ENCODE measurements at places on chromosomes 5 and 9.

- DNase-seq: no peak
Measured at GRCh38 chr9:116566677-116567488, 120.2 kb upstream of the TRIM32 start.

DNA sequence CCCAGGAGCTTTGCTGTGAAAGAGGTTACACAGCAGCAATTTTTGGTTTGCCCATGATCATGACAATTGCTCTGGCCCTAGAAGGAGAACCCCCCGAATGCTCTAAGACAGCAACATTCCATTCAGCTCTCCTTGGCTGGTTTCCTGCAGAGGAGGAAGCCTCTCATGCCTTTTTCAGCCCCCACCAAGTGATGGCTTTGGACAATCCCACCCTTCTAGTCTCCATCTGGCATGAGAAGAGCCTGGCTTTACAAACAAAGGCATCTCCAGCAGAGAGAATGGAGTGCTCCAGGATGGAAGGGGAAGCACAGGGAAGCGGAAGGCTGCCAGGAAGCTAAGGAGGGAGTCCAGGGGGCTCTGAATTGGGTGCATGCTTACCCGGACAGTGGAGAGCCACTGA, 98.4 kb downstream of the CRB2 start:
- DNase-seq: no peak

- peak; percentile 15 for DNase-seq
Measured at GRCh38 chr5:50711280-50711679, 44.8 kb downstream of the PARP8 start.

GRCh38 chr5:94702729-94703128, 84.3 kb downstream of the SLF1 start:
- DNase-seq: no peak

DNA sequence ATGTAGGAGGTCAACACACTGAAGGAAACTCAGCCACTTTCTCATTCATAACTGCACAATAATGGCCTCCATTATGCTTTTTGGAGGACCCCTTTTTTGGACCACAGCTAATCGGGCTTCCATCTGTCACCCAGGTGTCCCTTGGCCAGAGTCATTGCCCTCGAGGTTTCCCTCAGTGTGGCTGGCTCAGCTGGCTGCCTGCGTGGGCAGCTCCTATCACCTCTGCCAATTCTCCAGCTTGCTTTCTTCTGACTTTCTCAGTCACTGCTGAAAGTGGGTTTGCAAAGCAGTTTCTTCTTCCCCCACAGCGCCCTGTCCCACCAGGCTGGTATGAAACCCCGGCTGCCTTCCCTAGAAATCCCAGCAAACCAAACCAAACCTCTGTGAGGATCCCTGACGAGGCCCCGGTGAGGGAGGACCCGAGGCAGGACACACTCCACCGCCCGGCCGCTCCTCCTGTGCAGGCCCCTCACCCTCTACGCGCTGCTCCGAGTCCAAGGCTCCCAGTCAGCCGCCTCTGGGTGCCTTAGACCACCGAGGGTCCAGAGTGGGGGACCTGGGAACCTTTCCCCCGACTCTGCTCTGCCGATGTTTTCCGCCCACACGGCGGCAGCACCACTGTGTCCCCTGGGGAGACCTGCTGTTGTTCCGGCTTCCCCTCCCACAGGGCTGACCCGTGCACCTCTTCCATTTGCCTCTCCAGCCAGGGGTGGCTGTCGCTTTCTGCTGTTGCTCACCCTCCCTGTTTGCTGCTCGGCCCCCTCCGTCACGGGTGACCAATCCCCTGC, 109.5 kb downstream of the TENT4A start:
- no peak for DNase-seq

DNA sequence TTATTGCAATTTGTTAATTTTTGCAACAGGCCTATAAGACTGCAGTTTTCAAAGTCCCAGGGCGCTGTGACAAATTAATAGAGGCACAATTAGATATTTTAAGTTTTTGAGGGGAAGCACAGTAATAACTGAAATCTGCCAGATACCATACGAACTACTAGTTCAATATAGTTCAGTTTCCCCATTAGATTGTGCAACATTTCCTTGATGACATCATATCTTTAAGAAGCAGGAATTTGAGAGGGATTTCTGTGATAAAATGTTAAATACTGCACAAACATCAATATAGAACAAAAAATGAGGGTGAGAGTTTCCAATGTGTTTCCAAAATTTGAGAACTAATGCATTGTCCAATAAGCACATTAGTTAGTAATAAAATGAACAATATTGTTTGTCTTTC, 56.7 kb upstream of the GRIN3A start:
- DNase-seq: no peak

DNA sequence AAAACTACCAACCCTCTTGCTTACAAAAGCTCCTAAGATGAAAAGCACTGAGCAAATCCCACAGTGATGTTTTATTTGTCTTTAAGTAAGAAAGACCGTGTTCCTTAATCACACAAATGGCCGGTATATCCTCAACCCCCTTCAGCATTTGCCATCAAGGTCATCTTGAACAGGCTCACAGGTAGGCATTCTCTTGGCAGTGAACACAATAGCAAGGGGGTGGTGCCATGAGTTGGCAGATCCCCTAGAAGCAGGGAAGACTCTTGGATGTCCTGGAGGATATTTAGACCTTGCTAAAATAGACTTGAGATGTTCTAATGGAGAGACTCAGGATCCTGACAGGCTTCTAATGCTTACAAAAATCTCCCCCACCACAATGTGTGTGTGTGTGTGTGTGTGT, 323.0 kb downstream of the SPOCK1 start:
- DNase-seq: no peak

DNA sequence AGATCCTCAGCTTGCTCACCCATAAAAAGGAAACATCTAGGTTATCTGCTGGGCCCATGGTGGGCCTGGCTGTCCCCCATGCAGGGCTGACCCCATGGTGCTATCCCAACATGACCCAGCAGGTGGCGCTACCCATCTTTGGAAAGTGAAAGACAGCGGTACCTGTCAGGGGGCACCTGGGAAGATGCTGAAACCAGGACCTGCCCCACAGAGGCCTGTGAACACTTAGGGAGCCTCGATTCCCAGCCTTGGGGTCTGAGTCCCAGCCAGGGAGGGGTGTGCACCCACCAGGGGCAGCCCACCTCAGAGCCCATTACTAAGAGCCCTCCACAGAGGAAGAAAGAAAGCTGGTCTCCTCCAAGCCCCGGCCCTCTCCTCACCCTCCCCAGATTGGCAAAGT, 46.6 kb upstream of the IPPK start:
- peak; percentile 50 for DNase-seq

DNA sequence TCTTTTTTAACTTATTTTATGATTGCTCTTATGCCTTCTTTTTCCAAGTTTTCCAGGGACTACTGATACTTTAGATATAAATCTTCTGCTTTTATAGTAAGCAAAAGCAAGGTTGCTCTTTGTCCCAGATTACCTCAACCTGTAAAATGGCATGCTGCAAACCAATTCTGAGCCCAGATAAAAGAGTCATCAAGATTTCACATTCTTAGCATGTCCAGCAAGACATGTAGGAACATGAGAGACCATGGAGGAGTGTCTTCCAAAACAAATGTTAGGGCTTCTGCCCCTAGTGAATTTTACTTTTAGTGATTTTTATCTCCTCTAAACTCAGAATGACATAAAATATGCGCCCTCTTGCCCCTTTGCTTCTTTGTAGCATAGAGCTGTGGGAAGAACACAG, 7.0 kb upstream of the CDC20B start:
- DNase-seq: no peak

- no peak for DNase-seq
Measured at GRCh38 chr9:80410106-80410505, 838.3 kb downstream of the TLE4 start.

DNA sequence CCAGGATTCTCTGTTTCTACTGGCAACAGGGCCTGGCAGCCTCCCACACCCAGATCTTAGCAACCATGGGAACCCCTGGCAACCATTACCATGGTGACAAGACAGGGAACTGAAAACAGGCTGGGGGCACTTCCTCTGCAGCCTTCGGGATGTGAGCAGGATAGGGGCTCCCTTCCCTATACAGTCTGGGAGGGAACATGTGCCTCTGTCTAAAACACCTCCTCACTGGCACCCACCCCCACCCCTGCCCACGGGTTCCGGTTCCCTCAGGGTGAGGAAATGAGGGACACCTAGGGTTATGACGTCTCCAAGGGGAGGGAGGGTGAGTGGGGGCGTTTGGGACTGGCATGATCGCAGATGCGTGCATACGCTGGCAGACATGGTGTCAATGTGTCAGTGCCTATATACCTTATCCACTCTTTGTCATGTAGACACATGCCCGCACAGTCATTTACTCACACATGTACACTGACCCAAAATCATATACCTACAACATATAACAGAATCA, 3.0 kb upstream of the DNAJB5 start:
- DNase-seq: no peak

- no peak for DNase-seq
Measured at GRCh38 chr9:127053057-127053821, 69.2 kb downstream of the ANGPTL2 start.

- peak; percentile 13 for DNase-seq
Measured at GRCh38 chr5:73764586-73764985, 138.6 kb downstream of the ARHGEF28 start.

DNA sequence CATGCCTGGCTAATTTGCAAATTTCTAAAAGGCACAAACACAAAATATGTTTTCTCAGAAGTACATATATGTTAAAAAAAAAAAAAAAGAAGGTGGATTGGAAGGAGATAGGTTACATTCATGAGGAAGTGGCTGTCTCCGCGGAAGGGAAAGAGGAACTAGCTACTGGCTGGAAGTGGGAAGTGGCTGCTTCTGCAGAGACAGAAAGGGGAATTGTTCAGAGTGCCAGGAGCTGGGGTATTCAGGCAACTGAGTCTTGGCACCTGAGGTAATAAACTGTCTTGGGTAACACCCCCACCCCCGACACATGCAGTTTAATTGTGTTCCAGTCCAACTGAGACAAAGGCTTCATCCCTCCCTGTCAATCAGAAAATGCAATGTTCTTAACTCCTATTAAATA, 45.6 kb downstream of the S1PR3 start:
- no peak for DNase-seq

GRCh38 chr9:37141015-37141414, 20.6 kb downstream of the ZCCHC7 start:
- no peak for DNase-seq

GRCh38 chr5:78004559-78004958, 228.4 kb upstream of the TBCA start:
- DNase-seq: no peak

DNA sequence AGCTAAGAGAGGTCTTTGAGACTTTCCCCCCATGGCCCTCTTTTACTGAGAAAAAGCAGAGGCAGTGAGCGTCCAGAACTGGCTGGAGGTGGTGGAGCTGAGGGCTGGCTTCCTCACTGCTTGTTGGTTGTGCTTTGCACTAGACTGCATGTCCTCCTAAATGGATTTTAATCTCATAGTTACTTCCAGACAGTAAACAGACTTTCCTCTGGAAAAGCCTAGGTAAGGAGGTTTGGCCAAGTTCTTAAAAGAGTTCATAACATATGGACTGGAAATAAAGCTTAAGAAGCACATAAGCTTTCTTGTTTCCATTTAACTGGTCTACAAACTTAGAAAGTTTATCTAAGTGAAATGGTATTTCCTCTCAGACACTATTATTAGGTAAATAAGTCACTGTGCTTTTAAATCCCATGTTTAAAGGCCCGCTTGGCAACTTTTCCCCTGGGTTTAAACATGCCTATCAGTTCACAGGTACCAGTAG, 2.0 kb downstream of the ASPN start:
- DNase-seq: no peak

DNA sequence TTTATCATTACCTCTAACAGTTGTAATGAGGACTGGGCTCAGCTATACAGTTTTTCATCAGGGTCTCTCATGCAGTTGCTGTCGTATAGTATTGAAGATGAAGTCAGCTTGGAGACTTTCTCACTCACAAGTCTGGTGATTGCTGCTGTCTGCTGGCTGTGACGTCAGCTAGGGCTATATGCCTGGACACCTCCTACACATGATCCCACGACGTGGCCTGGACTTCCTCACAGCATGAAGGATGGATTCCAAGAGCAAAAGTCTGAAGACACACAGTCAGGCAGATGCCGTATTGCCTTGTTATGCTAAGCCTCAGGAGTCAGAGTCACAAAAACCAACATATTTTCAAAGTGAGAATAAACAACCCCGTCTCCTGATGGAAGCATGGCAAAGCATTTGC, 193.3 kb downstream of the LURAP1L start:
- no peak for DNase-seq

- DNase-seq: no peak
Measured at GRCh38 chr5:79518718-79519117, 4.8 kb upstream of the HOMER1 start.

GRCh38 chr9:127794001-127794791, 8.4 kb downstream of the CDK9 start:
- DNase-seq: no peak

DNA sequence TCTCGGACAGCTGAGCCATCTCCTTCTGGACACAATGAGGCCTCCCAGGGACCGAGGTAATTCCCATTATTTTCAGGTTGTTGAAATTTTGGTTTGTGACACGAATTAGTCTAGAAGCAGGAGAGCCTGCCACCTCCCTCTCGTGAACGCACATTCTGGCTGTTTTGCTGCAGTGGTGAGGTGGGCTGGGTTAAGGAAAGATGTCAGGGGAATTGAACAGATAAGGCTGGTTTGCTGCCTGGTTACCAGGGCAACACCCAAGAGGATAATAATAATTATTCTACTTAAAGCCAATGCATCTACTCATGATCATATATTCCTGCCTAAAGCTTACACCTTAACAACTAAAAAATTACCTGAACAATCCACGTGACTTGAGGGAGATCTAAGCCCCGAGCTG, 38.1 kb downstream of the DDX31 start:
- no peak for DNase-seq

DNA sequence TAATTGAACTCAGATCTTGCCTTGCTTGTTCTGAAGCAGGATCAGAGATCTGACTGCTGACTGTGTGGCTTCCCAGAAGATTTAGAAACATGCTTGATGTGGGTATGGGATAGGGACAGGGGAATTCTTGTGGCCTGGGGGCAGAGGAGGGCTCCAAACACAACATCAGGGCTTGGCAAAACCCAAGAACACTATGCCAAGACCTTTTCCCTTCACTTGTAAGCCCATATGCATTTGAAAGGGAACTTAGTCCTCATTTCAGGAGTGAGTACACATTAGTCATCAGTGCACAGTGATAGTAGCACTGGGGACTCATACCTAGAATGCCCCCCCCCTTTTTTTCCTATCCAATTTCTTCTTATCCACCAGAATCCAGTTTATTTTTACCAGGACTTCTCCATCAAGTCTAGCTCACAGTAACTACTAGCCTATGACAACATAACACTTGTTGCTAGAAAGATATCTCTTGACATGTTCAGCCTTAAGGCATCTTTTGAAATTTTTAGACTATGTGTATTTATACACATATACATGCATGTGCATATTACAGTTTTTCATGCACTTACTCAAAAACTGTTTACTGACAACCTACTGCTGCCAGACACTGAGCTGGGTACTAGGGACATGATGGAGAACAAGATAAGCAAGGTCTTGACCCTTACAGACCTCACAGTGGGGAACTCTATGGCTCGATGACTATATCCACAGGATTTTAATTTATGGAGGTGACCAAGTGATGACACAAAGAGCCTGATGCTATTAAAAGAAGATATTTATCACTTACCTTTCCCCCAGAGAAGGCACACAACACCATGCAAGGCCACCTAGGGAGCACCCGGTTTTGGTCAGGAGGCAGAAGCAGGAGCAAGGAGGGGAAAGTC, 158.3 kb upstream of the MAP3K1 start:
- no peak for DNase-seq

GRCh38 chr5:6594066-6594465, 38.8 kb downstream of the NSUN2 start:
- no peak for DNase-seq
